ENCODE measurements at places on chromosomes 1 and 21.

DNA sequence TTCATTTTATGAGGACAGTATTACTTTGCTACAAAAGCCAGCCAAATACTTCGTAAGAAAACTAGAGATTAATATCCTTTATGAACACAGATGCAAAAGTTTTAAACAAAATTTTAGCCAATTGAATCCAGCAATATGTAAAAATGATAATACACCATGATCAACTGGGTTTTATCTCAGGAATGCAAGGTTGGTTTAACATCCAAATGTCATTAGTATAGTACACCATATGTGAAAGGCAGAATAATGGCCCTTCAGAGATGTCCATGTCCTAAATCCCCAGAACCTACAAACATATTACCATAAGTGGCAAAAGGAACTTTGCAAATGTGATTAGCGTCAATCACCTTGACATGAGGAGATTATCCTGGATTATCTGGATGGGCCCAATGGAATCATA, 16.7 kb upstream of the KCNJ6 start:
- no peak for DNase-seq

DNA sequence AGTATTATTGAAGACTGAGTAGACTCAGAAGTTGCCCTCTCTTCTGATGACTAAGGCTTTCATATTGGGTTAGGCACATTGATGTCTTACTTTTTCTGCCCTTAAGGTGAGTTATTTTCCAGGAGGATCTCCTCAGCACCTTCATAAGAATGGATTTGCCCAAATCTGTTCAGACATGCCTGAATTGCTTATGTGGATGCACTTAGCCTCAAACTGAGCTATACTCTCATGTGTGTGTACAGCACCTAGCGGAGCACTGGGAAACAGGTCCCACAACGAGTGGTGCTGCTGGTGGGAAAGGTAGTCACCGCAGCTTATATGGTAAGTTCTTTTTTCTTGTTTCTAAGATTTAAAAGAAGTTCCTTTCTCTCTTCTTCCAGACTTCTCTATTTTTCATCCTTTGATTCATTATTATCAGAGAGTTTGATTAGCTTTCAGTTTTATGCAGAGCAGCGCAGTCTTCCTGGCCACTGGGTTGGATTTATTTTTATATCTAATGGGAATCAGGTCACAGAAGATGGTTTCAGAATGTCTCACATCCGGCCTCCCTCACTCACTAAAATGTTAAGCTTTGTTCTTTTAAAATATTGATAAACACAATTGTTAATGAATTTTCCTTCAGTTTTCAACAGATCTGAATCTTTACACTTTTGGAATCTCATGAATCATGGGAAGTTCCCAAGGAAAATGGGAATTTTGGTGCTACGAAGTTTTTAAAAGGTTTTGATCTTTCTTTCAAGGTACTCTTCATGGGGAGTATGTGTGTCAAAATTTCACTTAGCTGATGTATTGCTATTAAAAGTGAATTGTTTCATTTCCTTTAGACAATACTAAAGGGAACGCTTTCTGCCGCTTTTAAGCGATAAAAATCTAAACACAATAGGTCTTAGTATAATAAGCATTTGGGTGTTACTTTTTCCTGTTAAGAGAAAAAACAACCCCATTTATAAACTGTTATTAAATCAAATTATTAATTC, 58.5 kb downstream of the EXTL2 start:
- DNase-seq: no peak

DNA sequence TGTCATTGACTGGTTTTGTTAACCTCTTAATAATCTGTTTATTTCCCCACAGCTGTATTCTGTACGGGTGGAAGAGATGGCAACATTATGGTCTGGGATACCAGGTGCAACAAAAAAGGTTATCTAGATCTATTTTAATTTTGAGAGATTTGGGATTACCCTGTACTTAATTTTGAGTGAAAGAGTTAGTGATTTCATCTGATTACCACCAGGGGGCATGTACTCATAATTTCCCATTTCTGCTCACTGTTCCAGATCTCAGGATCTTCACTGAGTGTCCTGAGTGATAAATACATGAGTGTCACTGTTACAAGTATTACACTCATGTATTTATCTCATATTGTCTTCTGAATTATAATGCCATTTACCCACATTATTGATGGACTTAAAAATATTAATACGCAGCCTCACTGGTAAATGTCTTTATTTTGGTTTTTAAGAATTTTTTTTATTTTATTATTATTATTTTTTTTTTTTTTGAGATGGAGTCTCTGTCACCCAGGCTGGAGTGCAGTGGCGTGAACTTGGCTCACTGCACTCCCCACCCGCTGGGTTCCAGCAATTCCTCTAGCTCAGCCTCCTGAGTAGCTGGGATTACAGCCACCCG, 27.4 kb downstream of the DTL start:
- no peak for DNase-seq

- DNase-seq: no peak
These were observed 99.2 kb downstream of the LHX8 start for GRCh38 chr1:75233302-75233929.

GRCh38 chr1:88537787-88538186, 146.3 kb upstream of the PKN2 start:
- DNase-seq: no peak

DNA sequence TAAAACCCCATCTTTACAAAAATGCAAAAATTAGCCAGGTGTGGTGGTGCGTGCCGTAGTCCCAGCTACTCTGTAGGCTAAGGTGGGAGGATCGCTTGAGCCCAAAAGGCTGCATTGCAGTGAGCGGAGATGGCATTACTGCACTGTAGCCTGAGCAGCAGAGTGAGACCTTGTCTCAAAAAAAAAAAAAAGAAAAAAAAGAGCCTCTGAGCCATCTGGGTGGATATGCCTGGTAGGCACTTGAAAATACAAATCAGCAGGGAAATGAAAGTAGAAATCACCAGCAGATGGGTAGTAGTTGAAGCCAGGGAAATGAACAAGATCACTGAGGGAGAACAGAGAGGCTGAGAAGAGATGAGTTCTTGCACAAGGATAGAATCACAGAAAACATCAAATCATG, 131.0 kb upstream of the HMCN1 start:
- no peak for DNase-seq

- no peak for DNase-seq
These were observed 171.5 kb downstream of the ZNF281 start for GRCh38 chr1:200238311-200238710.

GRCh38 chr1:89649783-89650182, 16.9 kb downstream of the LRRC8C start:
- no peak for DNase-seq

DNA sequence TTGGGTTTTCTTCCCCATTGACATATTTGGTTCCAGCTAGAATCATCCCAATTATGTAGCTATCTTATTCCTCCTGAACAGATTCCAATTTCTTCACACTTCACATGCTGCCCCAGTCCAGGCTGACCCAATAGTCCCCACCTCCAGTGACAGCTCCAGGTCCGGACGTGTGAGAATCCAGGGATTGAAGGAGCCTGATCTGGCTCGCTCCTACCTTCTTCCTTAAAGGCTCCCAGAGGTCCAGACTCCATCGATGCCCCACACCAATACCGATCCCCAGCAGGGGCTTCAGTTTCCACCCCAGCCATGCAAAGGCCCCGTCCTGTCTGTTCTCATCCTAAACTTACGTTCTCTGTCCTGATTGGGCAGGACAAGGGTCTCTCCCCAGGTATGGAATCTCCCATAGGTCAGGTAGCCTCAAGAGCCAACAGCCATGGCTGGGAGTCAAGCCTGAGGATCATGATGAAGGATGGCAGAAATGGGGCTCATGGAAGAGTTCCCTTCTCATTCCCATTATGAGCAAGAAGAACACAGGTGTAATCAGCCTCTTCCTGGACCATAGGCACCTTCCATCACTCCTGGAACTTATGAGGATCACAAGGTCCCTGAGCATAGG, 20.4 kb upstream of the SLAMF9 start:
- DNase-seq: no peak

DNA sequence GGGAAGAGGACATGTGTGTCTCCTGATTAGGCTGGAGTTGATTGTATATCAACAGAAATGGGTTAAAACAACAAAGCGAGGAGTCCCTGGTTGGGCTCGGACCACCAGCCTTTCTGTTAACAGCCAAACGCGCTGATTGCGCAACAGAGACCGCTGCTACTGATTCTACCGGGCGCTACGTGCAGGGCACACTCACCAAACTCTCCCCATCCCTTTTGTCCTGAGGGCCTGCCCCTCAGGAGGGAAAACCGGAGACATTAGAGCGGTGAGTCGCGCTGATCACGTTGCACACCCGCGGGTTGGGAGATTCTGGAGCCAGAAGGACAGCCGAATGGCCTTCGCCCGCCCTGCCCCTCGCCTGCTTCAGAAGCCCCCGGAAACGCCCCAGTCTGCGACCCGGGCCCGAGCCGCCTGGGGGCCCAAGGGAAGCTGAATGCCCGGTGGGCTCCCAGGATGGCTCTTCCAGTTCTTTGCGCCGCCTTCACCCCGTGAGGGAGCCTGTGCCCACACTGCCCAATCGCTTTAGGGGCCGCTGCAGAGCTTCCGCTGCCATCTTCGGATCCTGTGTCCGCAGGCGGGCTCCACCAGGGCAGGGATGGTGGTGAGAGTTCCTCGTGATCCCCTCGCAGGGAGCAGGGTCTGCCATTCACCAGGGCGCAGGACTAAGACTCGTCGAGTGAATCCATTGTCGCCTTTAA, 165.4 kb upstream of the NBPF11 start:
- DNase-seq: no peak

- DNase-seq: no peak
These were observed 184.6 kb upstream of the JUN start for GRCh38 chr1:58968360-58968952.

Measured in stimulated activated CD8-positive, alpha-beta memory T cell treated with anti-CD3 and anti-CD28 coated beads, Interleukin-7, amount 100 ng/mL, for 1 hour (primary cell).